ENCODE measurements at places on chromosomes 7 and 10.

DNA sequence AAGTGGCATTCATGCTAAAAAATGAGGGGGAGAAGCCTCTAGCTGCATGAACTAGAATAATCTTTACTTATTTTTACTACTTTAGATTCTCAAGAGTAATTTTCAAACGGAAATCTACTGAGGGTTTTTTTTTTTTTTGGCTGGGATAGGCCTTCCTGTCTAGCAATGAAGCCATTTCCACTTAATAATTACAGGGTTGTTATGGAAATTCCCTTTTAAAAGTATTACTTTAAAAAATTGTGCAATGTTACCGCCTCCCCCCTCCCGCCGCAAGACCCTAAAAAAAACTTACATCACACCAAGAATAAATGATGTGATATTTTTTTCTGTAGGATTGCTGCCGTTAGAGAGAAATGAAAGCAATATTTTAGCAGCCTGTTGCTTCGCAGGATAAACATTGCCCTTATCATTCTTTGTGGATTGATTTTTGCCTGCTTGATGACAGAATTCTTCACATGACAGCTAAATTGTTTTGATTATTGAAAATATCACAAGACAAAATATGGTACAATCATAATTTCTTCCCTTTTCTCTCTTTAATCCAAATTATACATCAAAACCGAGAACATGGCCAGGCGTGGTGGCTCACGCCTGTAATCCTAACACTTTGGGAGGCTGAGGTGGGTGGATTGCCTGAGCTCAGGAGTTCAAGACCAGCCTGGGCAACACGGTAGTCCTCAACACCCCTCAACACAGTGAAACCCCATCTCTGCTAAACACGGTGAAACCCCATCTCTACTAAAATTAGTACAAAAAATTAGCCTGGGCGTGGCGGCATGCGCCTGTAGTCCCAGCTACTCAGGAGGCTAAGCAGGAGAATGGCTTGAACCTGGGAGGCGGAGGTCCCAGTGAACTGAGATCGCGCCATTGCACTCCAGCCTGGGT is 32.8 kb downstream of the ARL4A start:
- DNase-seq, result no peak

DNA sequence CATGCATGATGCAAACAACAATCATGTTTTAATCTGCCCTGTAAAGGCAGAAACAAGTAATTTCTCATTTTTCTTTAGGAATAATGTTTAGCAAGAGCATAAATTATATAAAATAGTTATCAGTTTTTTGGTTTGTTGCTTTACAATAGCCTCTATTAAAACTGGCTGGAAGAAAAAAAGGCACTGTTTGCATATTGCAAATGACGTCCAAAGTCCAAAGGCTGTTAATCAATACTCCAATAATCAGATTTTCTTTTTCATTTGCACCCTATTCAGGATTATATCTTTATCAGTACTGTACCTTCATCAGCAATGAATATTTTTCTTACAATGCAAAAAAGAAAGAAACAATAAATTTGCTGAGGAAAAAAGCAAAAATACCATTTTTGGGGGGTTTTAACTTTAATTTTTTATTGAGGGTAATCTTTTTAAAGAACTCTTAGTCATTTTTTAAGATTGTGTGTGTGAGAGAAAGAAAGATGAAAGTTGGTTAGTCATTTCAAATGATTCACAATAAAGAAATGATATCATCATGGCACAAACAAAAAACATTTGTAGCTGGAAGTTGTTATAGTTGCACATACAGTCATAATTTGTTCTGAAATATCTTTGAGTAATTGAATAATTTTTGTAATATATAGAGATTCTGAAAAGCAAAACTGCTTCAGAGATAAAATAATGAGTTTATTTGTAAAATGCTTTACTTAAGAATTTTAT is 44.4 kb upstream of the AKR1C2 start:
- no peak for DNase-seq

DNA sequence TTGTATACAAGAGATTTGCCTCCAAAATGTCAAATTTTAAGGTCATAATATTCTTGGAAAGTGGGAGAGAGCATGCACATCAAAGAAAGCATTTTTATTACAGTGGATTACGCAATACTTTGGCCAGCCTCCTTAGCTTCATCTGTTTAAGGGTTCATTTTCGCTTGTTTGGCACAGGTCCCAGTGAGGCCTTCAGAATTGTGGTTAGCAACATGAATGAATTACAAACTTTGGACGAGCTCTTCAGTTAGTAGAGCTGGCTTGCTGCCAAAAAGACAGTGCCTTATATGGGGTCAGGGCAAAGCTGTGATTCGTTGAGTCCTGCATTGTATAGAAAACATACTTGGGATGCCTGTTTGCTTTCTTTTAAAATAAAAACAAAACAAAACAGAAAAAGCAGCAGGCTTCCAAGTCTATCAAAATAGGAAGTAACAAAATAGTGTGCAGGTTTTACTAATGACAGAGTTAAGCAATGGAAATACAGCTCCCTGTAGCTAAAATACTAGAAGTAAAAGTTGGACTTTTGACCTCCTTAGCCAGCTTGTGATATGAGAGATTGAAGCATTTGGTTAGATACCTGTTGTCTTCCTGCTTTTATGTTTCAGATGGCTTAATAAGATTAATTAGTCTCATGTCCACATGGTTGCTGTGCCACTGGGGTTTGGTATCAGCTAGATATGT is 190.8 kb downstream of the MLLT10 start:
- DNase-seq, result peak; percentile 98

DNA sequence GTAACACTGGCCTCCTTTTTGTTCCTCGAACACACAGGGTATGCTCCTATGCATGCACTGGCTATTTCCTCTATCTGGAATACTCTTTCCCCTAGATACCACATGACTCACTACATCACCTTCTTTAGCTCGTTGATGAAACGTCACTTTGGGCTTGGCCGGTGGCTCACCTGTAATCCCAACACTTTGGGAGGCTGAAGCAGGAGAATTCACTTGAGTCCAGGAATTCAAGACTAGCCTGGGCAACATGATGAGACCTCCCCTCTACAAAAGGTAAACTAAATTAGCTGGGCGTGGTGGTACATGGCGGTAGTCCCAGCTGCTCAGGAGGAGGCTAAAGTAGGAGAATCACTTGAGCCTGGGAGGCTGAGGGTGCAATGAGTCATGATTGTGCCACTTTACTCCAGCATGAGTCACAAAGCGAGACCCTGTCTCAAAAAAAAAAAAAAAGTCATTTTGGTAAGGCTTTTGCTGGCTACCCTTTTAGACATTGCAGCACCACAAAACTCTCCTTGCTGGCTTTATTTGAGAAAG is 14.5 kb downstream of the ANKIB1 start:
- no peak for DNase-seq

DNA sequence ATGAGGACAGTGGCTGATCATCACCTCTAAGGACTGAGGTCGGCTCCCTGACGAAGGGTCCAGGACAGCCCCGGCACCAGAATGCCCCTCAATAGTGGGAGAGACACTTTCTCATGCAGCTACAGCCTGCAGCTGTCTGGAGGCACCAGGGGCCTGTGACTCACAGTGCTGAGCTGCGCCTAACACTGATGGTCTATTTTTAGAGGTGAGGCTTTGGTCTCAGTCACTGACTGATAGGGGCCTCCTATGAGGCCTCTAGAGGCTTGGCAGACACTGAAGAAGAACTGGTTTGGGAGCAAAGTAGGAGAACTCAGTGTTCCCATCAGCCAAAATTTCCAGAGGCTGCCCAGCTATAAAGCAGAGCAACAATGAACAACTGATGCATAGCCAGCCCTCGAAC is 130.1 kb downstream of the COBL start:
- no peak for DNase-seq

DNA sequence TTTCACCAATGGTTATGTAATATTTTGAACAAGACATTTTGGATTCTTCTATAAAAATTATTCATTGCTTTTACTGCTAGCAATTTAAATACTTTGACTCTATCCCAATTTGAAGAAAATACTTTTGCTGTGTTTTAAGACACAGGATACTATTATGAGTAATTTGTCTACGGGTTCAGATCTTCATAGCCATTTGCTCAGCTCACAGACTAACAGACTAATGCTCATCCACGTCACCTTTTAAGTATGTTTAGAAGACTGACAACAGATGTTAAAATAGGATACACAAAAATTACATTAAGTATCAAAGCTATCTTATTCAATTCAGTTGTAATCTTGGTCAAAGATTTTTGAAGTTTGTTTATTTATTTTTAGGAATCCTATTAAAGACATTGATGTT is 251.3 kb upstream of the CHRM2 start:
- no peak for DNase-seq

DNA sequence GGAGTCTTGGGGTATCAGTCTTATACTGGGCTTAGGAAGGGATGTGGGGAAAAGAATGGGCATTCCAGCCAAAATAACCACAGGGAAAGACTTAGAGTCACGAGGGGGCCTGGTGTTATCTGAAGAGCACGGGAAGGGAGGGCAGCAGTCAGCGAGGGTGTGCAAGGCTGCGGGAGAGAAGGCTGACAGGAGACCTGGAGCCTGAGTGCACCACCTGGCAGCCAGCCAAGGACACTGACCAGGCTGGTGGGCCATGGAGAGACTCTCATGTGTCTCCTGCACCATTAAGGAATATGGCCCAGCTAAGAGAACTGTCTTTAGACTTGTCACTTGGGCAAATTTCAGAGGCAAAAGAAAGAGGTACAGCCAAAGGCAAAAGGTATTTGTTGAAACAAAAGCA is 69.6 kb downstream of the PKD1L1 start:
- no peak for DNase-seq

GRCh38 chr7:17422966-17423365 is 124.5 kb downstream of the AHR start:
- DNase-seq, result no peak

GRCh38 chr7:18287482-18287881 is 208.1 kb upstream of the HDAC9 start:
- no peak for DNase-seq

- no peak for DNase-seq
Observed at GRCh38 chr7:42233171-42233570, 3.8 kb downstream of the GLI3 start.

DNA sequence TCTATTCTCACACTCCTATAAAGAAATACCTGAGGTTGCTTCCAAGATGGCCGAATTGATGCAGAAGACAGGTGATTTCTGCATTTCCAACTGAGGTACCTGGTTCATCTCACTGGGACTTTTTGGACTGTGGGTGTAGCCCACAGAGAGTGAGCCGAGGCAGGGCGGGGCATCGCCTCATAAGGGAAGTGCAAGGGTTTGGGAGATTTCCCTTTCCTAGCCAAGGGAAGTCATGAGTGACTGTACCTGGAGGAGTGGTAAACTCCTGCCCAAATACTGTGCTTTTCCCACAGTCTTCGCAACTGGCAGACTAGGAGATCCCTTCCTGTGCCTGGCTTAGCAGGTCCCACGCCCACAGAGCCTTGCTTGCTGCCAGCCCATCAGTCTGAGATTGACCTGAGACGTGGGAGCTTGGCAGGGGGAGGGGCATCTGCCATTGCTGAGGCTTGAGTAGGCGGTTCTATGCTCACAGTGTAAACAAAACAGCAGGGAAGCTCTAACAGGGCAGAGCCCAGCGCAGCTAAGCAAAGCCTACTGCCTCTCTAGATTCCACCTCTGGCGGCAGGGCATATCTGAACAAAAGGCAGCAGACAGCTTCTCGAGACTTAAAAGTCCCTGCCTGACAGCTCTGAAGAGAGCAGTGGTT is 152.2 kb downstream of the ARL4A start:
- DNase-seq, result no peak

GRCh38 chr7:72409638-72410015 is 2.5 kb downstream of the CALN1 start:
- DNase-seq, result no peak

DNA sequence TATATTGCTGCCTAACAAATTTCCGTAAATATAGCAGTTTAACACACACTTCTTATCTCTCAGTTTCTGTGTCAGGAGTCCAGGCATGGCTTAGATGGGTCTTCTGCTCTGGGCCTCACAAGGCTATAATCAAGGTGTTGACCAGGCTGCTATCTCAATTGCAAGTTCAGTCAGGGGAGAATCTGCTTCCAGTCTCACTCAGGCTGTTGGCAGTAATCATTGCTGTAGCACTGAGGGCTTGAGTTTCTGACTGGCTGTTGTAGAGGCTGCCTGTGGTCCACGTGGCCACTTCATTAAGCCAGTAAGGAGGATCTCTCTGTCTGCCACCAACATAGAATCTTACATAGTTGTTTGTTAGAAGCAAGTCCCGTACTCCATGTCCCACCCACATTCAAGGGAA is 138.4 kb downstream of the ST7 start:
- DNase-seq, result peak; percentile 50

GRCh38 chr10:103552856-103553742 is 59.6 kb downstream of the NEURL1 start:
- DNase-seq, result no peak

- DNase-seq, result no peak
Observed at GRCh38 chr7:12941512-12941911, 254.1 kb downstream of the ARL4A start.

DNA sequence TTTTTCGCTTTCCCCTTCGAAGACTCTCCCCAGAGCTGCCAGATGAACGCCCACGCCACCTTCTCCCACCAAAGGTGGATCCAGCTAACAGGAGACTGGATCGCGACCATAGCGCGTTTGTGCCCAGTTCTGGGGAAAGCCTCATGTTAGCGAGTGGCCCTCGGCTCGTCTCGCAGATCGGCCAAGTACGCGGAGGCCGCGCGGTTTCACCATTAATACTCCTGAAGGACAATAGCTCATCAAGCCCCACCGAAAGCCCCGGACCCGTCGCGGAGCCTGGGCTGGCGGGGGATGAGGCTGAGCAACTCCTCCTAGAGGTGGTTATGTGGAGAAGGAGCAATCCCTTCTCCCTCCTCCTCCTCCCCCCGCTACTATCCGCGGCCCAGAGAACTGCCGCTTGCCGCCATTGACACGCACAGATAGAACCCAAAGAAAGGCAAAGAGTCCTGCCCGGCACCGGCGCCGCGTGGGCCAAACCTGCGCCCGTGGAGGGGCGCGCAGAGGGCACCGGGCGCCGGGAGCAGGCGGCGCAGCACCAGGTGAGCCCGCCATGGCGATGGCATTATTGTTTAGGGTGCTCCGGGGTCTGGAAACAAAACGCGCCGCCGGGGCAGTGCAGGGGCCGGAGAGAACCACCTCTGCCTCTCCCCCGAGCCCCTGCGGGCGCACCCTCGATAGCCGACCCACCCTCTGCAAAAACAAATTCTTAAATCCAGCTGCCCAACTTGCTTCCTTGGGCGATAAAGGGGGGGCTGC is at the start of gene MACROH2A2:
Gene MACROH2A2, plus strand, starts transcription at position 385 of the 756 bp plus-strand sequence. CDS start 22,813 bp downstream, outside the sequence.
- peak; percentile 27 for DNase-seq

DNA sequence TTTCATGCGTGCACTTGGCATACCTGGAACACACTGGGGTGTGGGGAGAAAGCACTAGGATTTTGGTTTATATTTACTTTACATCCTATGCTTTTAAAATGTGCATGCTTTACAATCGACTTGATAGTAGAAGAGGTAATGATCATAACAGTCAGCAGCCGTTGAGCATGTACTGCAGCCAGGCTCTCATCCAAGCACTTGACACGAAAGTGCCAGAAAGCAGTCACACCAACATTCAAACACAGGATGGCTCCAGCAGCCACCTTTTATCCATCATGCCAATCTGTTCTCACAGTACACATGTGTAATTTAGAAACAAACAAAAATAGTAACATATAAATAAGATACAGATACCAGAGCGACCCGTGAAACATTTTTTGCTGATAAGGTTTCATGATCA is 1.2 kb upstream of the FAM241B start:
- no peak for DNase-seq

- no peak for DNase-seq
Observed at GRCh38 chr10:99765672-99766301, 16.7 kb upstream of the ABCC2 start.

GRCh38 chr10:96857301-96858012 is 25.4 kb downstream of the LCOR start:
- DNase-seq, result no peak

GRCh38 chr7:104650991-104651640 is 322.7 kb downstream of the LHFPL3 start:
- peak; percentile 20 for DNase-seq

Measured in hematopoietic multipotent progenitor cell treated with erythropoietin and hydrocortisone succinate and interleukin-3 and kit ligand, for 8 days (in vitro differentiated cells).